Stimulated activated CD4-positive, alpha-beta T cell treated with anti-CD3 and anti-CD28 coated beads, Interleukin-1b, Interleukin-23, amount 100 ng/mL, for 1 hour (primary cell): ENCODE measurements at places on chromosomes 2 and 18.

GRCh38 chr2:84729224-84729623, 151.7 kb downstream of the TRABD2A start:
- no peak for DNase-seq

DNA sequence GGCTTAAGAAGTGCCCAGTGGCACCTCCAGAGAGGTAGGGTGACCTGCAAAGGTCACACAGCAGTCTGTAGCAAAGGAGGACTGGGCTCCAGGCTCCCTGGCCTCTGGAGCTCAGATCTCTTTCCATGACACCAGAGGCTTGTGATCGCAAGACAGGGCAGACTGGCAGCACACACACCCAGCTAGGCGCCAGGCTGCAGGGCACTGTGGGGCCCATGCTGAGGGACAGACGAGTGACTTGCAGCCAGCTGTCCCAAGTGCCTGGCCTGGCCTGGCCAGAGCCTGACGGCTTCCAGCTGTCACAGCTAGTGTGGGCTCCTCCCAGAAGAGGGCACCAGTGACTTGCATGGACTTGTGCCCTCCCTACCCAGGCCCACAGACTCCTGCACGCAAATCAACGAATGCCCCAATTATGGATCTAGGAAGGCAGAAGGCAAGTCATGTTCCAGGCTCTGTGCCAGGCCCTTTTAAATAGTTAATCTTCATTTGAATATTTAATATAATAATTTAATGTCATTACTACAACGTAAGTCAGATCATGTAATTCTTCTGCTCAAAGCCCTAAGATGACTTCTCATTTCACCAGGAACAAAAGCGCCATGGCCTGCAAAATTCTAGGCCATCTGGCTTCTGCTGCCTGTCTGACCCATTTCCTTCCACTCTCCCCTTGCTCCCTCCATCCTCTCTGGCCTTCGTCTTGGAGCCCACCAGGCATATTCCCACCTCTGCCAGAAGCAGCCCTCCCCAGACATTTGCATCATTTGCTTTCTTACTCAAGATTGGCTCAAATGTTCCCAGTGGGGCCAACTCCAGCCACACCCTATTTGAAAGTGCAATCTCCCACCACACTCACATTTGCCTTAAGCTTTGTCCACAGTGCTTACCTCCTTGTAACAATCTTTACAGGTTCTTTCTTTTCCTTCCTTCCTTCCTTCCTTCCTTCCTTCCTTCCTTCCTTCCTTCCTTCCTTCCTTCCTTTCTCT, 3.7 kb upstream of the SPEG start:
- DNase-seq: no peak

GRCh38 chr18:23970161-23971096, 44.1 kb upstream of the TTC39C start:
- DNase-seq: peak; percentile 37

- no peak for DNase-seq
Observed at GRCh38 chr2:136809998-136810397, 44.7 kb downstream of the THSD7B start.

- no peak for DNase-seq
Observed at GRCh38 chr2:239029958-239030357, 182.1 kb downstream of the TWIST2 start.

DNA sequence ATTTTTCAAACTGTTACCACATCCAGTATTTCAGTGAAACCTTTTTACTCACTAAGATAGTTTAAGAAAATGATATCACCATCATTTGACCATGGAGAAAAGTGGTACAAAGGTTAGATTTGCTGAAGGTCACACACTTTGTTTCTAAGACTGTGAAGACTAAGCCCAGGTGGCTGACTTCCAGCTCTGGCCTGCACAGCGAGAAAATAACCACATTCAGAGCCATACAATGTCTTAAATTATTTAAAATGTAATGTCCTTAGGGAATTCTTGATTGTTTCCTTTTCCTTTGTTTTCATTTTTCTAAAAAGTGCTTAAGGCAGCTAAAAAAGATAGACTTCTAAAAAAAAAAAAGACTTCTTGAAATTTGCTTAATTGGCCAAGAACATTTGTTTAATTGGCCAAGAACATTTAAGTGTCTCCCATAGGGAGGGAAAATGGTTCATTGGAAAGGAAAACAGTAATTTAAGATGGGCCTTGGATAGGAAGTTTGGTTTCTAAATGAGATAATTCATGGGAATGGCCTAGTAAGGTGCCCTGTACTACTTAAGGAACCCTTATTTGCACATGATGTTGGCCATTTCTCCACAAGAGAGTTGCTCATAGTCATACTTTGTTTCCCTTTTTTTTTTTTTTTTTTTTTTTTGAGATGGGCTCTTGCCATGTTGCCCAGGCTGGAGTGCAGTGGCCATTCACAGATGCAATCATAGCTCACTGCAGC, 45.2 kb downstream of the CYP1B1 start:
- DNase-seq: no peak

- no peak for DNase-seq
Observed at GRCh38 chr2:26243470-26244308, 743 bp downstream of the HADHA start.
